ENCODE measurements at places on chromosomes 6 and 20.

DNA sequence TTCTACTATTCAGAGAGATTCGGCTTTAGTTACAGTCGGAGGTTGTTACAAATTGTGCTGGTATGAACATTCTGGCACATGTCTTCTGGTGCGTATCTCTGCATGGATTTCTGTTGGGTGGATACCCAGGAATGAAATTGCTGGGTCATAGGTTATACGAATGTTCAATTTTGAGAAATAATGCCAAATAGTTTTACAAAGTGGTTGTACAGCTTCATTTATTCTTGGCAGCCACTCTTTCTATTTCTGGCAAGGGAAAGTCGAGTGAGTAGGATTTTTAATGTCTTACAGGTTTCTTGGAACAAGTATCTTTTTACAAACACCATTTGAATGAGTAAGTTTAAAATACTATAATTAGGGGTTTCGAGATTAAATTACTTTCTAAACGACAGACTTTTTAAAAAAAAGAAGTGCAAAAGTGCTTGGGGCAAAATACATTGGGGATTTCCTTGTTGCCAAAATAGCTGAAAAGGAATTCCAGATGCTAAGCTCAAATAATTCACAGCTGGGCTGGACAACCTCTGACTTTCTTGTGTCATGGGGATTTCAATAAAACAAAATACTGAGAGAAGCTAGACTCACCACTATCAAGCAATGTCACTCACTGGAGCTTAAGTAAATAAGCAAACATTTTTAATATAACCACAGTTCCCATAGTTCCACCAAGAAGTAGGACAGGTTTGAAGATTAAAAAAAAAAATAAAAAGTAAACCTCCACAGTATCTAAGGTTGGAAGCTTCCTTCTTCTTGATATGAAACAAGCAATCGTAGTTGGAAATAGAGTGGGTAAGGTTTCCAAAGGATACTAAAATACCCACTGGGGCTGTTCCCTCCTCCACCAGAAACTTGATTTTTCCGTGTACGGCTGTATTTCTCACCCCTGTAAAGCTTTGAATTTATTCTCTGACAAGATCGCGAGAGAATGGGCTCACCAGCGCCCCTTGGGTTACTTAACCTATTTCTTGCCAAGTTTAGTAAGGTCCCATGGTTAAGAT lies 21.6 kb upstream of the GFOD1 start:
- H3K27ac ChIP-seq: no peak overlapping the region
- H3K36me3 ChIP-seq: no peaks in the 10 kb centered on the region
- H3K4me3 ChIP-seq: no peak overlapping the region
- H3K4me1 ChIP-seq: peaks cover 5% of the 10 kb centered on the region

- H3K4me1 ChIP-seq: no peaks in the 10 kb centered on the region
- H3K36me3 ChIP-seq: peaks cover 70% of the 10 kb centered on the region
- no peak overlapping the region for H3K27ac ChIP-seq
- no peaks in the 10 kb centered on the region for H3K27me3 ChIP-seq
These were observed 22.7 kb downstream of the MCM8 start for GRCh38 chr20:5973172-5973571.

DNA sequence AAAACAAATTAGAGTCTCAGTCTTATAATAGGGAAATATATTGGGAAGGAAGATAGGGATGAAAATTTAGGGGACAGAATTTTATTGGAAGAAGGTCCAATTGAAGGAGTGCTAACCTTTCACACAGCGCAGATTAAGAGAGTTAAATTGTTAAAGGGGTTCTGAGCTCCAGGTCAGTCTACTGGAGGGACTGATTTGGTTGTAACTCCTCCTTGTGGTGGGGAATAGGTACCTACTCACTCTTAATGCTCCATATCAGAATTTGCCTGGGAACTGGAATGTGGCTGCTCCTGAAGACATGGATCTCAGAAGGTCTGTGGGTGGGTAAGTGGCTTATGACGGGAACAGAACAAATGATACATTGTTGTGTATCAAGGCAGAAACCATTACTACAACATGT lies 143.5 kb downstream of the FLRT3 start:
- no peak overlapping the region for H3K4me3 ChIP-seq
- no peaks in the 10 kb centered on the region for H3K36me3 ChIP-seq
- H3K27me3 ChIP-seq: no peaks in the 10 kb centered on the region
- H3K4me1 ChIP-seq: no peaks in the 10 kb centered on the region
- no peak overlapping the region for H3K27ac ChIP-seq

DNA sequence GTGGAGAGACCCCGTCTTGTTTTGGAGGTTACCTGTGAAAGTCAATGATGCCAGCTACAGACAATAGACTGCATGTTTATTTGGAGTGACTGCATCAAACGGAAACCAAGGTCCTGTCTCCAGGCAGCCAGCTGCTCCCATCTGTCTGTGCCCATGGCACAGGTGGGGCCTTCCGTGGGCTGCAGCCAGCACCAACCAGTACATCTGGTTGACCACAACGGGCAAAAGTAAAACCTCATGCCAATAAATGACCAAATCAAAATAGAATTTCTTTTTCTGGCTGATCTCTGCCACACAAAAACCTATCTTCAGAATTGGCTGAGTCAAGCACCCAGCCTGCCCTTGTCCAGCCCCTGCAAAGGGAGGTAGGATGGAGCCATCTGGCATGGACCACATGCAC lies 33.5 kb downstream of the DLL1 start:
- no peaks in the 10 kb centered on the region for H3K36me3 ChIP-seq
- peak; percentile 31 for DNase-seq
- H3K27ac ChIP-seq: no peak overlapping the region
- peaks cover 12% of the 10 kb centered on the region for H3K4me1 ChIP-seq
- H3K27me3 ChIP-seq: no peaks in the 10 kb centered on the region
- no peak overlapping the region for H3K4me3 ChIP-seq

- no peaks in the 10 kb centered on the region for H3K36me3 ChIP-seq
- DNase-seq: no peak
- no peaks in the 10 kb centered on the region for H3K4me1 ChIP-seq
These were observed 145.6 kb downstream of the MTFR2 start for GRCh38 chr6:136104556-136104955.

- H3K27ac ChIP-seq: no peak overlapping the region
- H3K27me3 ChIP-seq: no peaks in the 10 kb centered on the region
- DNase-seq: no peak
- no peaks in the 10 kb centered on the region for H3K4me1 ChIP-seq
- no peaks in the 10 kb centered on the region for H3K36me3 ChIP-seq
- no peak overlapping the region for H3K4me3 ChIP-seq
These were observed 391.8 kb downstream of the CDC5L start for GRCh38 chr6:44779130-44779826.

GRCh38 chr6:25387911-25388310 lies 108.7 kb downstream of the CARMIL1 start:
- DNase-seq: no peak
- H3K4me3 ChIP-seq: no peak overlapping the region
- H3K4me1 ChIP-seq: no peaks in the 10 kb centered on the region
- H3K36me3 ChIP-seq: no peaks in the 10 kb centered on the region

GRCh38 chr6:22929311-22929985 lies 360.1 kb downstream of the HDGFL1 start:
- no peak for DNase-seq
- H3K27ac ChIP-seq: no peak overlapping the region
- H3K4me1 ChIP-seq: peaks cover 17% of the 10 kb centered on the region

GRCh38 chr6:166820070-166820469 lies 136.3 kb downstream of the RNASET2 start:
- no peaks in the 10 kb centered on the region for H3K36me3 ChIP-seq
- no peak for DNase-seq
- H3K27me3 ChIP-seq: no peaks in the 10 kb centered on the region
- H3K27ac ChIP-seq: no peak overlapping the region
